HepG2 (cell line): ENCODE measurements at places on chromosomes 12 and 14. TPM values are rescaled to one million over a fixed set of nuclear protein-coding genes. Genes with fewer than 3 reads are reported as not detected.

DNA sequence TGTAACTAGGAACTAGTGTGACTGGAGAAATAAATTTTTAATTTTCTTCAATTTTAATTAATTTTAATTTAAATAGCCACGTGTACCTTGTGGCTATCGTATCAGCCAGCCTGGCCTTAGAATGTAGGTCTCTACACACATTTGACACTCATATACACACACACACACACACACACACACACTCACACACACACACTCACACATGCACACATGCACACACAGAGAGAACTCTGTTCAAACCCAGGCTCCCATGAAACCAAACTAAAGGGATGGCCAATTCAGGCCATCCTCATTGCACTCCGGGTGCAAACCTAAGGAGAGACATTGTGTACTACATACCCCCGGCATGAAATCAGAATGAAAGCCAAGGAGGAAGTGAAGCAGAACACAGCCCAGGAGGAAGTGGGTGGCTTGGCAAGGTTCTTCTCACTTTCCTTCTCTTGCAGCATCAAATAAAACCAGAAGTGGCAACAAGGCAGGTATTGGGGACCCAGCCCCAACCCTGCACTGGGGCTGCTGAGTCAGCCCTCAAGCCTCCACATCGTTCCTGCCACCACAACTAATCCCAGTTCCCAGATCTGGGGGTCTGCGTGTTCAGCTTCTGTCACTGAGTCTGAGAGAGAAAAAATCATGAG is 26.2 kb upstream of the CHPT1 start:
- no peaks in the 10 kb centered on the region for H3K36me3 ChIP-seq
- peak overlapping the region; percentile 18 for H3K27ac ChIP-seq
- no peak for DNase-seq
- H3K4me3 ChIP-seq: no peak overlapping the region

DNA sequence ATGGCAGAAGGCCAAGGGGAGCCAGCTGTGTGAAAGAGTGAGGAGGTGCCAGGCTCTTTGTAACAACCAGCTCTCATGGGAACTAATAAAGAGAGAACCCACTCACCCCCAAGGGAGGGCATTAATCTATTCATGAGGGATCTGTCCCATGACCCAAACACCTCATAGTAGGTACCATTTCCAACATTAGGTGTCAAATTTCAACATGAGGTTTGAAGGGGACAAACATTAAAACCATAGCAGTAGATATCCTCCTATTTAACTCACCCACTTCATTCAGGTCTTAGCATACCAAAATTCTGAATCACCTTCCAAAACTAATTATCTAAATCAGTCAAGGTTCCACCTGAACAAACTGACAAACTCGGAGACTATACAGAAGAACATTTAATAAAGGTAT is 75.3 kb downstream of the PPFIA2 start:
- no peaks in the 10 kb centered on the region for H3K36me3 ChIP-seq
- H3K4me3 ChIP-seq: no peak overlapping the region
- DNase-seq: no peak
- no peaks in the 10 kb centered on the region for H3K4me1 ChIP-seq
- no peak overlapping the region for H3K27ac ChIP-seq

- H3K36me3 ChIP-seq: peaks cover 21% of the 10 kb centered on the region; the same call in 2 of the 3 replicates
- peak overlapping the region; percentile 86 for H3K27ac ChIP-seq
- H3K4me1 ChIP-seq: peaks cover 24% of the 10 kb centered on the region
- peak overlapping the region; percentile 86 for H3K4me3 ChIP-seq
- DNase-seq: no peak
Measured at GRCh38 chr12:6828781-6829535, 751 bp downstream of the P3H3 start.

- no peak overlapping the region for H3K27ac ChIP-seq
- H3K36me3 ChIP-seq: no peaks in the 10 kb centered on the region
- DNase-seq: no peak
- no peak overlapping the region for H3K4me3 ChIP-seq
Measured at GRCh38 chr12:19222558-19222957, 93.0 kb downstream of the PLEKHA5 start.

The FGF23 gene
- total RNA-seq: not detected in 2 replicates

DNA sequence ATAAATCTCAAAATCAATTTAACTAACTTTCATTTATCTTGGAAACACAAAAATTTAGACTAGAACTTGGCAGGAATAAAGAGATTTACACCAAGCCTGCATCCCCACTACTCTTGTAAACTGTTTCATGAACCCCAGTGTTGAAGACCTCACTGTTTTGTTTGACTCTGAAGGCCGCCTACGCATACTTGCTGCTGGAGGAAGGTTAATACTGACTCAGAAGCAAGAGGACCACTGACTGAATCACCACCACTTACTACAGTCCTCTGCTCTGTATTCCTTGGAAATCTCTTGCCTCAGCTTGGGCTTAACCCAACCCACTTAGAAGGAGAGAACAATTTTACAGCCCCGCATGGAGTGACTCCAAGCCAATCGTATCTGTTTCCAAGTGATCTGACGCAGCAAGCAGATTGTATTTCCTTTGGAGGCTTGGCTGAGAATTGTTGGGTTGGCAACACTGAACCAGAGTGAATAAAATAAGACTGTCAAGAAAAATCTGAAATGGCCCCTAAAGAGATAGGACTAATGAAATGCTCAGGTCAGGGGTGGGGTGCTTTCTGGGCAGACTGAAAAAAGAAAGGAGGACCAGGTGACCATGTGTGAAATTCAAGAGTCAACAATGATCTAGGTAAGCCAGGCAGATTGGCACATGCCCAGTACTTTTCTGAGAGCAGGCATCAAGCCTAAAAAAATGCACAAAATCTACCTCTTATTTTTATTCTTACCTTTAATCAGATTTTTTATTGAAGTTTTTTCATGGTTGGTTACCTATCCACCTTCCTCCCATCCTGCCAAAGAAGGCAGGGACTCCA is 248.6 kb downstream of the ZFP36L1 start:
- H3K4me1 ChIP-seq: peaks cover 20% of the 10 kb centered on the region
- H3K36me3 ChIP-seq: no peaks in the 10 kb centered on the region
- no peak overlapping the region for H3K4me3 ChIP-seq

- no peak for DNase-seq
- no peak overlapping the region for H3K4me3 ChIP-seq
- H3K4me1 ChIP-seq: peaks cover 9% of the 10 kb centered on the region
- peaks cover 11% of the 10 kb centered on the region for H3K36me3 ChIP-seq
- no peak overlapping the region for H3K27ac ChIP-seq
Measured at GRCh38 chr12:46214668-46215436, 54.0 kb downstream of the SLC38A1 start.

GRCh38 chr12:93184672-93185368 is 192.9 kb upstream of the NUDT4 start:
- H3K27ac ChIP-seq: no peak overlapping the region
- H3K36me3 ChIP-seq: no peaks in the 10 kb centered on the region
- no peak overlapping the region for H3K4me3 ChIP-seq
- no peaks in the 10 kb centered on the region for H3K27me3 ChIP-seq
- peaks cover 23% of the 10 kb centered on the region for H3K4me1 ChIP-seq

The C3AR1 gene
- total RNA-seq: not detected in 2 replicates

GRCh38 chr12:121036810-121037326 is 2.2 kb downstream of the OASL start:
- peaks cover 8% of the 10 kb centered on the region; the same call in 1 of the 3 replicates for H3K27me3 ChIP-seq
- peaks cover 28% of the 10 kb centered on the region for H3K4me1 ChIP-seq
- no peak for DNase-seq
- H3K36me3 ChIP-seq: no peaks in the 10 kb centered on the region
- no peak overlapping the region for H3K4me3 ChIP-seq

The NKX2-1 gene
- not detected in 2 replicates for total RNA-seq

GRCh38 chr12:581321-581720 is 81.9 kb downstream of the NINJ2 start:
- H3K27ac ChIP-seq: peak overlapping the region; percentile 47
- H3K36me3 ChIP-seq: no peaks in the 10 kb centered on the region
- H3K27me3 ChIP-seq: no peaks in the 10 kb centered on the region
- no peak for DNase-seq

DNA sequence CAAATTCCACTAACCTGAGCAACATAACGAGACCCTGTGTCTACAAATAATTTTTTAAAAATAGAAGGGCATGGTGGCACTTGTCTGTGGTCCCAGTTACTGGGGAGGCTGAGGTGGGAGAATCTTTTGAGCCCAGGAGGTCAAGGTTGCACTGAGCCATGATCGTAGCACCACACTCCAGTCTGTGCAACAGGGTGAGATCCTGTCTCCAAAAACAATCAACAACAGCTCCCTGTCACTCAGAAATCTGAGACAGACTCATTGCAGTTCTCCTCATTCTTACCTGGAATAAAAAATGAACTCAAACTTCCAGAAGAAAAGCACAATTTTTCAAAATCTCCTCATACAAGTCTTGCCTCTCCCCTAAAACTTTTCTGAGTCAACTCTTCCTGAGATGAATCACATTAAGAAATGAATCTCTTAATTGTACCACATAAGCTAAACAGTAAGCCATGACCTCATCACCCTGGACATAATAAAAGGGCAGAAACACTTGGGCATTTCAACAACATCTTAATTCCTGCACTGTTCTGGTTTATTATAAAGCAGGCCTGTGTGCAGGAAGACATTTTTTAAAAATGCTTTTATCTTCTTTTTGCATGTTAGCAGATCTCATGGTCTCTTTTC is 214.3 kb upstream of the CDKN3 start:
- peaks cover 33% of the 10 kb centered on the region for H3K4me1 ChIP-seq
- no peak overlapping the region for H3K4me3 ChIP-seq
- H3K27ac ChIP-seq: no peak overlapping the region
- no peaks in the 10 kb centered on the region for H3K27me3 ChIP-seq

DNA sequence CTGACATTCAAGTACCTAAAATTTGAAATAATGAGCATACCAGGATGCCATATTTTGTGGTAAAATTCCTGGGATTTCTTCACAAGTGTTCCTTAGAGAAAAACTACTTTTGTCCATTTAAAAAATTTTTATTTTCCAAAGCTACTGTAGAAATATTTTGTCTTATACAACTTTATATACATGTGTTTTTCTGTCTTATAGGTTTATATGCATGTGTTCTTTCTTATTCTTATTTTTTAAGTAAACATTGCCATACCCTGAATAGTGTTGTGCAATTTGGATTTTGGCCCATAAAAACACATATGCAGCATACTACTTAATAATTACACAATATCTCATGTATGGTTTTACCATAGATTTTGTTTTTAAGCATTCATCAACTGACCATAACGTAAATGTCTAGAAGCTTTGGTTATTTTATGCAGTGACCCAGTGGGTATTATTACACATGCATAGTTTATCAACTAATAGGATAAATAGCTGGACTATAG is 1107.4 kb upstream of the SEL1L start:
- no peaks in the 10 kb centered on the region for H3K36me3 ChIP-seq
- H3K27me3 ChIP-seq: no peaks in the 10 kb centered on the region
- H3K4me1 ChIP-seq: no peaks in the 10 kb centered on the region
- H3K27ac ChIP-seq: no peak overlapping the region

GRCh38 chr14:76486251-76486743 is 110.4 kb downstream of the ESRRB start:
- DNase-seq: no peak
- no peaks in the 10 kb centered on the region for H3K4me1 ChIP-seq
- no peaks in the 10 kb centered on the region; the same call in 2 of the 3 replicates for H3K27me3 ChIP-seq
- H3K36me3 ChIP-seq: no peaks in the 10 kb centered on the region
- H3K27ac ChIP-seq: no peak overlapping the region

DNA sequence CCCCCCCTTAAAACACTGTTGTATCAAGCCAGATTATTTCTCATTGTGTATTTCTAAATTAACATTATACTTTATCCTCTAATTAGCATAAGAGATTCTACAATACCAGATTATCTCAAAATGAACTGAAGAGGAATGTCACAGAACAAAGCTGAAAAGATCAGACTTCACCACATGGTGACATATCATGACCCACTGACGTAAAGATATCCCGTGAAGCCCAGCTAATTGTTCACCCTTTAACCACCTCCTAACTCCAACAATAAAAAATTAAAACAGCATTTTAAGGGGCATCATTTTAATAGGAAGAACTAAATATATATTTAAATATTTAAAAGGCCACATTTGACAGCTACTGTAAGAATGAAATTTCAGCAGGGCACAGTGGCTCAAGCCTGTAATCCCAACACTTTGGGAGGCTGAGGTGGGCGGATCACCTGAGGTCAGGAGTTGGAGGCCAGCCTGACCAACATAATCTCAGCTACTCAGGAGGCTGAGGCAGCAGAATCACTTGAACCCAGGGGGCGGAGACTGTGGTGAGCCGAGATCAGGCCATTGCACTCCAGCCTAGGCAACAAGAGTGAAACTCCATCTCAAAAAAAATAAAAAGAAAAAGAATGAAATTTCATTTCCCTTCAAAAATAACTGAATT is 29.0 kb downstream of the CDK17 start:
- no peak overlapping the region for H3K27ac ChIP-seq
- H3K27me3 ChIP-seq: no peaks in the 10 kb centered on the region
- no peaks in the 10 kb centered on the region for H3K36me3 ChIP-seq
- no peak overlapping the region for H3K4me3 ChIP-seq
- 0 out of 2 replicates have a peak, but pooled peaks cover 5% of the 10 kb centered on the region for H3K4me1 ChIP-seq

DNA sequence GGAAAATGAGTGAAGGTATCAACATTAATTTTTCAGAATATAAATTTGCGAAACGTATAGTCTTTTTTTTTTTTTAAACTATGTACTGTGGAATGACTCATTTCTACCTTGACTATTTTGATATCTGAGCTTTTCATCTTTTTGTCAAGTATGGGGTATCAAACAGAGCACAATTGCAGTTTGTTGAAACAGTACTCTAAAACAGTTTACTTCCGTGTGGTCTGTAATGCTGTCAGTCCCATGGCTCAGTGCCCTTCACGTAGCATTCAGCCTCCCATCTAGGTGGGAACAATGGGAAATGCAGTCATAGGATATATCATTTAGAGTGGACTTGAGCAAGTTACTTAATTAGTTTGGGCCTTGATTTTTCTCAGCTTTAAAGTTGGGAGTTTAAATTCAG is 139.5 kb downstream of the ERC1 start:
- H3K27me3 ChIP-seq: no peaks in the 10 kb centered on the region
- DNase-seq: peak; percentile 29
- peaks cover 20% of the 10 kb centered on the region for H3K4me1 ChIP-seq
- no peaks in the 10 kb centered on the region for H3K36me3 ChIP-seq
- H3K4me3 ChIP-seq: no peak overlapping the region
- H3K27ac ChIP-seq: no peak overlapping the region

GRCh38 chr12:131001493-131001892 is 47.8 kb downstream of the ADGRD1 start:
- H3K27me3 ChIP-seq: no peaks in the 10 kb centered on the region
- no peak for DNase-seq
- H3K4me3 ChIP-seq: no peak overlapping the region
- no peaks in the 10 kb centered on the region; the same call in 2 of the 3 replicates for H3K36me3 ChIP-seq
- peaks cover 10% of the 10 kb centered on the region for H3K4me1 ChIP-seq
